NCI-H2107 (cell line): ENCODE measurements at places on chromosomes 2 and 18.

DNA sequence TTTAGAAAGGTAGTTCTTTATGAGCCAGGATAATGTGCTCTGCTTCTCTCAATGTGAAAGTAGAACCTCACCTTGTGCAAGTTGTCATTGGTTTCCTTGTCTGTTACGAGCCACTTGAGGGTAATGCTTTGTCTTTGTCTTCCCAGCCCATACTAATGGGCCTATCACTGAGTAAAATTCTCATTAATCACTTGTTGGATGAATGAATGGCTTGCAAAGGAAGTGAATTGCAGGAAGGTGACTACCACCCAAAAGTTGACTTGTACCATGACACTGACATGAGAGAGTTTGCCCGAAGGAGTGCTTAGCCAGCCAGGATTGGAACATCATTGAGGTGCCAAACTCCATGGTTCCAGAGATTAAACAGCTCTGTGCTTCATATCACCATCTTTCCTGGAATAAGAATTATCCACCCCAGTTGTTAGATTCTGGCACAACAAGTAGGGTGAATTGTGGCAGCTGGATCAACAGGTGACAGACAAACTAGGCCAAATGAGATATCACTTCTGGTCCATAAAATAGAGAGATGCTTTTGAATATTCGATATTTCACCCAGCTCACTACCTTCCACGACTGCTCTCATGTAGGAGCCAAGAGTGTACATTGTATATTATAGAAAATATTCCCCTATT, 20.5 kb upstream of the CD28 start:
- no peak for DNase-seq

GRCh38 chr2:17830053-17831034, 14.1 kb downstream of the MSGN1 start:
- peak; percentile 54 for DNase-seq

DNA sequence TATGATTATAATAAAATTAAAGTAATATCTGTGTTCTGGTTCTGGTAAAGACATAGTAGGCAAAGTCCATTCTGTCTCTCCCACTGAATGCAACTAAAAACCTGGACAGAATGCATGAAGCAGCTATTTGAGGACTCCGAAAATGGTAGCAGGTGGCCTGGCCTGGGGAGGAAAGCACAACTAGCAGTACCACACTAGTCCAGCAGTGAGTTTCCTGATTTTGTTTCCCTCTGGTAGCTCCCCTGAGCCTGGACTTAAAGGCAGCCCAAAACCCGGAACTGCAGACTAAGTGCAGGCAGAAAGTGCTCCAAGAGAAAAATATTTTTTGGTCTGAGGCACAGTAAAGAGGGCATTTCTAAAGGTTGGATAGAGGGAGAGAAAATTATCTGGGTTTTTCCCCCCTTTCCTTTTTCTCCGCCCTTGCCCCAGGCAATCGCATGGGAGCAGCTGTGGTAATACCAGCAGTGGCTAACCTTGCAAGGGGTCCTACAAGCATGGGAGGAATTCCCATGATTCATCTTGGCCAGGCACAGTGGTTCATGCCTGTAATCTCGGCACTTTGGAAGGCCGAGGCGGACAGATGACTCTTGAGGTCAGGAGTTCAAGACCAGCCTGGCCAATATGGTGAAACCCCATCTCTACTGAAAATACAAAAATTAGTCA, 32.3 kb downstream of the ASXL2 start:
- no peak for DNase-seq

- DNase-seq = no peak
Measured at GRCh38 chr2:203835892-203836800, 31.4 kb upstream of the CTLA4 start.

DNA sequence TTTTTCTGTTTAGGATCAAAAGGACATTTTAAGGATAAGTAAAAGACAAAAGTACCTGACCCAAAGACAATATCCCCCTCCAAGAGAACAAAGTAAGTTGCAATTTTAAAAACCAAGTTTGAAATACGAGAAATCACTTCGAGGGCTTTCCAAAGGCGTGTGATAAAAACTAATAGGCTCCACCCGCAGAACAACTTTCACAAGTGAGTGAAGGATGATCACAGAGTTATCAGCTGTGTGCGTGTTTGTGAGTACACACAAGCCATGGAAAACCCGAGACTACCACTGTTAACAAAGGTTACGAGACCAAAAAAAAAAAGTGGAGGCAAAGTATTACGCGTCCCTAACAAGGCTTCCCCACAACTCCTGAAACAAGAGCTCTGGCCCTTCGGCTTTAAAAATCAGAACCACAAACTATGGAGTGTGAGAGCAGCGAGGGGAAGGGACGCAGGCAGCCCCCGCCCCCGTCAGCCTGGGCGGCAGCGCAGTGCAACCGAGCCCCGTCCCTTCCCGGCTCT, 719 bp downstream of the SMAD2 start:
- DNase-seq = no peak

DNA sequence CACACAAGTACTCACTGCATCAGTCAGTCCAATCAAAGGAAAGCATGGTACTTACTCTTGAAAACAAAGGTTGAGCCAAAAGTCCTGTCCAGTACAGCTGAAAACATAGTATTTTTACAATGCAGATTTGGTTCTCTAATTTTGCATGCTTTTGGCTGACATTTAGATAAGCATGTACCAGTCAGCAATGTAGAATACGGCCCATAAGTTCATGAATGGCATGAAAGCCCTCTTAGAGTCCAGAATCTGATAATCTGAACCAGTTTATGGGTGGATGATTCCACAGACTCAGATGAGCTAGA, 90.2 kb downstream of the CCBE1 start:
- DNase-seq = no peak

DNA sequence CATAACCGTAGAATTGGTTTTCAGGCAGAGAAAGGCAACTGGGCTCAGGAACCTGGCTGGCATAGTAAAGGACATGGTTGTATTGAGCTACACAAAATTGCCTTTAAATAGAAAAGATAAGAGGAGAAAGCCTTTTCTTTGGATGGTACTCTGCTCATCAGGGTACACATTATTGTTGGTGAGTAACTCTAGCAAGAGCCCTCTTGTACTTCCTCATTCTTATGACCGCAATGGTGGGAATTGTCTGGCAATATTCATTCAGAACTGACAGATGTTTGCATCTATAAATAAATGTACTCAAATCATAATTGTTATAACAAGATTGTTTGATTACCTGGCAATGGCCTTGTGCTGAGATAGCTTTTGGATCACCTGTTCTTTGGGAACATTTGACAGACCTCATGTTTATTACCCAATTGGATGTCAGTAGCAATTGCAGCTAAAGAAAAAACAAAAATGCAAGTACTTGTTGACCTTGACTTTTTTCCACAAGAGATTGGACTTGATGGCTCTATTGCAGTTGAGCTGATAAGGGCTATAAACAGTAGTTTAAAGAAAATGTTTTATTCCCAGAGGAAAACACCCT, 43.9 kb downstream of the MEIS1 start:
- DNase-seq = no peak

DNA sequence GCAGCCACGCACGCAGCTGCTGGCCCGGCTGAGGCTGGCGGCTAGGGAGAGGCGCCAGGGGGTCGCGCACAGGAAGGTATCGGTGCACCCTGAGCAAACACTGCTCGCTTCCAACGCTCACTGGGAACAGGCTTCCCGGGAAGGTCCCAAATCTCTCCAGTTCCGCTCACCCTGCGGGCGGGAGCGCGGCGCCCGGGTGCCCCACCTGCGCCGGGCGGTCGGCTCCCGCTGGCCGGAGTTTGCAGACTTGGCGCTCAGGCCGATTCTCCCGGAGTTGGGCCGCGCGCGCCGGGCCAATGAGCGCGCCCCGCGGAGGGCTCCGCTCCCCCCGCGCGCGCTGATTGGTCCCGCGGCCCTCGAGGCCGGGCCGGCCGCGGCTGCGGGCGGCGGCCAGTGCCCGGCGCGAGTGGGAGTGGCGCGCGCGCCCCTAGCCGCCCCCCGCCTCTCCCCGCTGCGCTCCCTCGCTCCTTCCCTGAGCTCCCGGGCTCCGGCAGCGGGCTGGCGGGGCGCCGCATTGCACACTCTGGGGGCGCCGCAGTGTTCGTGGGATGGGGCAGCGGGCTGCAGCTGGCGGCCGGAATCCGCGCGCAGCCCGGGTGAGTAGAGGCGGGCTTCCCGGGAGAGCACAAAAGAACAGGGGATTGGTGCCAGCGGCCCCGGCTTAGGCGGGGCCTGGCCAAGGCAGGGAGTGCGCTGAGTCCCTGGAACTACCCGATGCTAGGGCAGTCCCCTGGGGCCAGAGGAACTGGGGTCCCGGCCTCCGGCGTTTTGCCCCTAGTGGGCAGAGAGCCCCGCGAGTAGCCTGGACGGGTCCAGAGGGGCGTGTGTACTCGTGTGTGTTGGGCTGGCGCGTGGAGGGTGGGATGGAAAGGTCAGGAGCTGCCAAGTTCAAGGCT, at the start of gene LYPD6:
TSS of gene LYPD6 (plus strand) at position 461 of the 896 bp plus-strand sequence. CDS start 107,122 bp downstream, outside the sequence.
- peak; percentile 21 for DNase-seq

GRCh38 chr2:145887915-145888314, 1368.0 kb upstream of the ZEB2 start:
- no peak for DNase-seq

GRCh38 chr2:28375742-28376631, 16.7 kb upstream of the FOSL2 start:
- DNase-seq = no peak

- DNase-seq = no peak
Measured at GRCh38 chr2:201150454-201151020, 32.4 kb upstream of the CASP10 start.

DNA sequence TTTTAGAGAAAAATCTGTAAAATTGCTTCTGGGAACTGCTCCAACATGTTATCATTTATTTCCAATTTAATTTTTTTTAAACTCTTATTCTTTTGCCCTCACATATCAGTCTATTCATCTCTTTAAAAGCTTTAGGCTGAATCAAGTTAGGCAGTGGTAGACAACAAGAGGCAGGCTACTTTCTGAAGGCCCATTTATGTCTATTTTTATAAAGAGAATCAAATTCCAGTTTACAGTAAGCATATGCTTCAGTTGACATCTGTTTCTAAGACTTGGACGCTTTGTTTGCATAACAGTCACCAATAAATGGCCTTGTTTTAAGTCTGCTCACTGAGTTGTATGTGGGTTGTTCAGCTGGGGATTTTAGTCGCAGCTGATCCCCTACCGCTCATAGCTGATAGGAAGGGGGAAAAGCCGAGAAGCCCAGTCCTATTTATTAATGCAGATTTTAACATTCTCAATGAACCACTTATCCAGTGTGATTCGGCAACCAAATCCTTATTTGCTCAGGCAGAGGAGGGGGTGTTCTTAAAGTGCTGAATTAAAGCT, 260.4 kb upstream of the SIX3 start:
- no peak for DNase-seq

DNA sequence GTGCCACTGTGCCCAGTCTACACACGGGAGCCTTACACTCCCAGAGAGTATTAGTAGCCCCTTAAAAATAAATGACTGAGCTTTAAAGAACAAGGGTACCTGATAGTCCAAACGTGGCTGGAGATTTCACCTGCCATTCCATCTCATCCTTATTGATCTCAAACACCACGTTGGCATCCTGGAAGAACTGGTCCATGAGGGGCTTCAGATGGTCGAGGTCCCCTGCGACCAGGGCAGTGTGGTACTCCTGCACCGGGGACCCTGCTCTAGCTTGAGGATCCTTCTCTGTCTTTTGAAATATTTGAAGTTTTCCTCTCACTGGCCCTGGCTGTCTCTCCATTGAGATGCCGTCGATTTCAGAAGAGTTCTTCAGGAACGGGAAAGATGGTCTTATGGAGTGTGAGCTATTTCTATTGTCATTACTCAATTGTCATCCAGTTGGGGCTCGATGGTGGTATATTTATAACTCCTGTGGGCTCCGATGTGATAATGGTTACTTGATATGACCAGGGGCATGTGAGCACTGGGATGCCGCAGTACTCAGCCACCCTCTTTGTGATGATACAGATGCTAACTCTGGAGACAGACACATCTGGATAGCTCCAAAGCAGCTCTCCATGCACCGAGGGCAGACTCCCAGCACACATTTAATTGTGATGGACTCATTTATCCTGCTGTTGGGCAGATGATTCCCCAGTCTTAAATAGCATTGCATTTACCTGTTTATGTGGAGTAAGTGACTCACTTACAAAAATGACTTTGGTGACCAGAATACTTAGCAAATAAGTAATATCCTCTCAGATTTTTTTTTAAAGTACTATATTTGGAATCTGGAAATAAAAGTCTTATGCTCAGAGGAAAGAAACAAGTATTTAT, 22.8 kb downstream of the ASB18 start:
- DNase-seq = no peak

- DNase-seq = no peak
Measured at GRCh38 chr2:101307950-101308431, 510 bp downstream of the RNF149 start.

- no peak for DNase-seq
Measured at GRCh38 chr18:55910296-55910695, 322.3 kb upstream of the TCF4 start.

GRCh38 chr18:75106746-75107145, 102.2 kb downstream of the PTGR3 start:
- DNase-seq = no peak

DNA sequence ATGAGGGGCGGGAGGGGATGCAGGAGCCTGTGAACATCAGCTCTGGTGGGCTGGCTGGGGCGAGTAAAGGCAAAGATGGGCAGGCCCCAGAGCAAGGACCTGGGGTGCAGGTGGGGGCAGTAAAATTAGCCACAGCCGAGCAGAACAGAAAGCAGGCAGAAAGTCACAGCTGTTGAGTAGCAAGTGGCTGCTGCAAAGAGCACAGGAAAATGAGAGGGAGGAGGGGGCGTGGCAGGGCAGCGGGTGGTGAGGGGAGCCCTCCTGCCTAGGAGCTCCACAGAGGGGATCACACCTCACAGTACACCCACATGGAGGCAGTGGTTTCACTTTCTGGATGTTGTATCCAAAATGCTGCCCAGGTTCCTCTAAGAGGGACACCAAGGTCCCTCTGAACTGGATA, 79.6 kb downstream of the LBH start:
- DNase-seq = no peak

DNA sequence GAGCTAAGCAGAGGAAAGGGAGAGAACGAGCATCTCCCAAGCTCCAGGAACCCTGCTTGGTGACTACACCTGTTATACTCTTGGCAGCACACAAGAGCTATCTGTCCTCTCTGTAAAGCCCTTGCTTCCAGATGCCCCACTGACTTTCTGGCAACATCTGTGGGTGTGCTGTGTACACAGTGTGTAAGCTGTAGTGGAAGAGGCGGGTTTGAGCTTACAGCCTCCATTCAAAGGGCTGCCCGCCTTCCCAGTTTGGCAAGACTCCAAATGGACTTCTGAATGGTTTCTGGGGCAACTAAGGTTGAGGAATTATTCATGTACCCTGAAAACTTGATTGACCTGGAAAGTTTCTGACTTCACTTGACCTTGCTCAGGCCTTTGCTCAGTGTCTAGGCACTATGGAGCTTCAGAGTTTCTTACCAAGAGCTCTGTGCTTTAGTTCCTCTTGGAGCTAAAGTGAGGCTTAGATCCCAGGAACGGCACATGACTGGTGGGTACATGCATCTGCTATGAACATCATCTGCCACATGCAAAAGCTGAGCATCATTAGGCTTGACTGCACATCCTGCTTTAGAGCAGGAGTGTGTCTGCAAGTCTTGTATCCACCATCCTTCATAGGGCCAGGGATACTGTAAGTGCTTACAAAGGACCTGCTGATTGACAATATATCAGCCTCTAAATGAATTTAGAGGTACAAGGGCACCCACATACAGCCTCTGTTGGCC, 290.9 kb upstream of the SIX2 start:
- peak; percentile 63 for DNase-seq

GRCh38 chr2:233082931-233083755, 23.0 kb downstream of the INPP5D start:
- no peak for DNase-seq
